ENCODE measurements at places on chromosomes 5 and 9.

GRCh38 chr5:158369241-158369640 is 510.3 kb upstream of the CLINT1 start:
- DNase-seq, result no peak

DNA sequence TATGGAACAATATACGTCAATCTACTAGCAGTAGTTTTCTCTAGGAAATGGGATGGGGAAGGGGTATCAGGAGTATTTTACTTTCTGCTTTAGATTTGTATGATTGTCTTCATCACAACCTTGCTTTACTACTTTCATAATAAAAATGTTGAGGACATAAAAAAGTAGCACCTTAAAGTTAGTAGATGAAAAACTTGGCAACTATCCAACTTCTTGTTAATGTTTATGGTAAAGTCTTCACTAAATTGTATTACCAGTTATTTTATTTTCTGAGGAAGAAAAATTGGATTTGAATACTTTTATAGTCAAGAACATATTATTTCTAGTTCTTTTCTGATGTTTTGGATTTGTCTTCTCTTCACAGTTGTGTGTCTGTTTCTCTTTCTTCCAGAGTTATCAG is 372.1 kb downstream of the ARRDC3 start:
- DNase-seq, result no peak

- no peak for DNase-seq
These were observed 240.2 kb downstream of the IRX1 start for GRCh38 chr5:3835811-3836210.

DNA sequence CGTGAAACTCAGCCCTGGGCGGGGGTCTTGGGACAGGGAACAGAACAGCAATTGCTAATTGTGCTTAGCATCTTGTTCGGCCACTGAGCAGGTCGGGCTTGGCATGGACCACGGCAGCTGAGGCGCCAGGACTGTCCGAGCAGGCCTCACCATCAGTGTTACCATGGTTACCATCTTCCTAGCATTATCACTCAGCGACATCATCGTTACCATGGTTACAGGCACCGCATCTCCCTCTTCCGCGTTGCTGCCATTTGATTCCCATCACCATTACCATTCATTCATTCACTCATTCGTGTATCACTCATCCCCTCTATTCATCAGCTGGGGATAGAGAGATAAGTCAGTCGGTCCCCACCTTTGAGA is 81.0 kb upstream of the ZBTB43 start:
- peak; percentile 19 for DNase-seq

DNA sequence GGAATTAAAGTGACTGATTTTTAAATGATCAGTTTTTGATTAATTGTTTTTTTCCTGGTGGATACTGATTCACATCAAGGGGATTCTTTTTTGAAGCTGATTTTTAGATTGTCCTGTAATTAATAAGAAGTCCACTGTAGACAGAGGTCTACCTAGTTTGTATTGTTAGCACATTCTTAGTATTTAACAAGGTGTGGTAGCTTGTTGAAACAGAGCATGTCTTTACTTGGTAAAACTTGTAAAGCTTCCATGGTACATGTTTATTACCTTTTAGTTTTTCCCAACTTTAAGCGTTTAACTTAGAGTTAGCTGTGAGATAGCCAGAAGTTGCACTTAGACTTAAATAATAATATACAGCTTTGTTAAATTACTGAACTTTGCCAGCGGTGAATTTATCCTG is 1.5 kb downstream of the BTF3 start:
- DNase-seq, result no peak

- DNase-seq, result no peak
These were observed 72.6 kb downstream of the PALM2AKAP2 start for GRCh38 chr9:109852556-109852955.

DNA sequence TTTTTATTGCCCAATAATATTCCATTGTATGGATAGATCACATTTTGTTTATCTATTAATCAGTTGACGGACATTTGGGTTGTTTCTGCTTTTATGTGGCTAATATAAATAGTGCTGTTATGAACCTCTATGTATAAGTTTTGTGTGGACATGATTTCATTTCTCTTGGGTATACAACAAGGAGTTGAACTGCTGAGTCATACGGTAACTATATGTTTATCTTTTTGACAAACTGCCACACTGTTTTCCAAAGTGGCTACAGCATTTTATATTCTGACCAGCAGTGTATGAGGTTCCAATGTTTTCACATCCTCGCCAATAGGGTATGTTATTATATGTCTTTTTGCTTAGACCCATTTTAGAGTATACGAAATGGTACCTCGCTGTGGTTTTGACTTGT is 264.3 kb downstream of the RFX3 start:
- no peak for DNase-seq

DNA sequence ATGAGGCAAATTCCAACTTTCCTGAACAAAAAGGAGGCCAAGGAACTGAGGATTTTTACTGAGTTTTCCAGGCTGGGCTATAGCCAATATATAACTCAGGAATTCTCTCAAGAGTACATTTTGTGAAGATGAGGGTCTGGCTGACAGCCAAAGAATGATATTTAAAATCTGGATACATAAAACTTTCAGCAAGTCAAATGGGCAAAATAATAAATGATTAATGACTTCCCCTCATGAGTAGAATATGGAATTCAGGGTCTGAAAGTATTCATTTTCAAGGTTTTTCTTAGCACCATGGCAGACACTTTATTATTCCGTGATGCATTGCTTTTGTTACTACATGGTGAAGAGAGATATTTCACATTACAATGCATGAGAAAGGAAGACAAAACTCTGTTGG is 7.8 kb downstream of the FAM81B start:
- DNase-seq, result no peak

DNA sequence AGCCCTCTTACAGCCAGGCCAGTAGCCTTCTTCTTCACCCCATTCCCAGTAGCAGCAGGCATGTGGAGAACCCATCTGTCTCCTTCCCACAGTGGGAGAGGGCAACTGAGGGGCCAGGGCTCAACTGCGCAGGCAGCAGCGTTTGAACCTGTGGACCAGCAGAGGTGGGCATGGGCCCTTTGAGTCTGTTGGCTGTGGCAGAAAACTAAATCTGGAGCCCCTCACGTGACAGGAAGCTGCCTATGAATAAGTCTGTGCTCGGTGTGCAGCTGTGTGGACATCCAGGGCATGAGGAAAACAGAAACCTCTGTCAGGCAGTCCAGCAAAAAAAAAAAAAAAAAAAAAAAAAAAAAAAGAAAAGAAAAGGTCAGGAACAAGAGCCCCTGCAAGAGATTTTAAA is 189.2 kb upstream of the NR3C1 start:
- no peak for DNase-seq

- DNase-seq, result no peak
These were observed 150.1 kb downstream of the KDM4C start for GRCh38 chr9:6907772-6908381.

DNA sequence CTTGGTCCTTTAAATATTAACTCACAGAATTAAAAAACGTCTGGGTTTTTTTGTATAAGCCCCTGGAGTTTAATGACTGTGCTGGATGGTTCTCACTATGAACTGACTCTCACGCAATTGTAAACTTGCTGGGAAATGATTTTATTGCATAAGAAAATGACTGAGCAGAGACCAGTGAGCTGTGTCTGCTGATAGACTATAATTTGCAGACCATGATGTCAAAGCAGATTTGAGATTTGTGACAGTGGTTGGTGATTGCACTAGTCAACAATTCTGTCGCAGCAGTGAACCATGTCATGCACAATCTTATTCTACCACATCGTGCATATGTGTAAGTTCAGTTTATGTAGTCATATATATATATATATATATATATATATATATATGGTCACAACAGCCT is 85.7 kb upstream of the C9orf72 start:
- DNase-seq, result no peak

GRCh38 chr5:390623-391491 is 52.1 kb upstream of the EXOC3 start:
- DNase-seq, result no peak

- DNase-seq, result no peak
These were observed 3.8 kb downstream of the IRX1 start for GRCh38 chr5:3599226-3600105.

DNA sequence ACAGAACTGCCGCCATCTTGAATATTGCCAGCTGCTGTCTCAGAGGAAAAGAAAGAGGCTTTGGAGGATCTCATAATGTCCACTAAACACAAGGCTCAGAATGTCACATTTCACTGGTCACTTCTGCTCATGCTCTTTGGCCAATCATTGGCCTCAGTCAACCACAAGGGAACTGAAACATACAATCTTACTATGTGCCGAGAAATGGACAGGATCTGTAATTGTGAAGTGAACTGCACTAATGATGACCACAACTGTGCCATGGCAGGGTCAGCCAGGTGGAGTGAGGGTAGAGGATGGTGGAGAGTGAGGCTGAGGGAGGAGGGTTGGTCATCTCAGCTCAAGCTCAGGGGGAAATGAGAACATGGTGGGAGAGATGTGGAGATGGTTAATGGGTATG is 32.8 kb downstream of the GDNF start:
- no peak for DNase-seq

- DNase-seq, result no peak
These were observed 365.2 kb downstream of the SPATA31D1 start for GRCh38 chr9:82353631-82354278.

DNA sequence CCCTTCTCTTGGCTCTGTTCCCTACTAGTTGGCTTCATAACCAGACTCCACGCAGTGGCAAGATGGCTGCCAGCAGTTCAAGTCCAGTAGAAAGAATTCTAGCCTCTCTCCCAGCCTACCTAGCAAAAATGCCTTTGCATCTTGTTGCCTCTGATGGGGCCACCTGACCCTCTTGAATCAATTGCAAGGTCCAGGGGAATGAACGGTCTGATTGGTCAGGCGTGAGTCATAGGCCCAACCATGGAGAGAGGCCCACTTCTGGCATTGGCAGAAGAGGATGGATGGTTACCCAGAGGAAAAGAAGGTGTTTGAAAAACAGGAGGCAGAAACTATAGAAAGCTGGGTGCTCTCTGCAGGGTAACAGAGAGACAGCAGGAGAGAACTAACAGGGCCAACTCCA is 622.6 kb downstream of the CCDC171 start:
- no peak for DNase-seq

DNA sequence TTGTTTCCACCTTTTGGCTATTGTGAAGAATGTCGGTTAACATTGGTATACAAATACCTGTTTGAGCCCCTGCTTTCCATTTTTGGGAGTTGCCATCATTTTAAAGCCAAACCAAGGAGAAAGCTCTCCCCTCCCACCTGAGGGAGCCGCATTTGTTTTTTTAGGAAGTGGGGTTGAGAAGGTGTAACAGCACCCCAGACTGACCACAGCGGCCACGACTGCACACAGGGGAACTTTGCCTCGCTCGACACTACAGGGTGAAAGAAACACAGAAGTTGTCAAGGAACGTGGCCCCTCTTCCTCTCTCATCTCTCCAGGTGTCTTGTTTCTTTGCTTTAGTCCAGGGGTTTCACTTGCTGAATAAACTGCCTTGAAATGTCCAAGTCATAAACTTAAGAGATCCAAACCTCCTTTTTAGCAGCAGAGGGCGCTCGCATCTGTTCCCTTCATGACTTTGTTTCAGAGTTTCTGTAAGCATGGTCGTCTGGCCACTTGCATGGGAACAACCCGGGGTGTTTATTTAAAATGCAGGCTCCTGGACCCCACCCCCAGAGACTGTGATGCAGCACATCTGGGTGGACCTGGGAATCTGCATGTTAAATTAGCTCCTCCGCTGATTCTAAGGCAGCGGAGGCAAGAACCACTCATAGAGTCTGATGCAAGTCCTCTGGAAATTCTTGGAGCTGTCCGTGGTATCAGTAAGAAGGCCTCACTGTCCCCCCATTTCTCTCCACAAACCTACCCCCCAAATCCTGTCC is 2.1 kb upstream of the TTLL11 start:
- DNase-seq, result peak; percentile 62

DNA sequence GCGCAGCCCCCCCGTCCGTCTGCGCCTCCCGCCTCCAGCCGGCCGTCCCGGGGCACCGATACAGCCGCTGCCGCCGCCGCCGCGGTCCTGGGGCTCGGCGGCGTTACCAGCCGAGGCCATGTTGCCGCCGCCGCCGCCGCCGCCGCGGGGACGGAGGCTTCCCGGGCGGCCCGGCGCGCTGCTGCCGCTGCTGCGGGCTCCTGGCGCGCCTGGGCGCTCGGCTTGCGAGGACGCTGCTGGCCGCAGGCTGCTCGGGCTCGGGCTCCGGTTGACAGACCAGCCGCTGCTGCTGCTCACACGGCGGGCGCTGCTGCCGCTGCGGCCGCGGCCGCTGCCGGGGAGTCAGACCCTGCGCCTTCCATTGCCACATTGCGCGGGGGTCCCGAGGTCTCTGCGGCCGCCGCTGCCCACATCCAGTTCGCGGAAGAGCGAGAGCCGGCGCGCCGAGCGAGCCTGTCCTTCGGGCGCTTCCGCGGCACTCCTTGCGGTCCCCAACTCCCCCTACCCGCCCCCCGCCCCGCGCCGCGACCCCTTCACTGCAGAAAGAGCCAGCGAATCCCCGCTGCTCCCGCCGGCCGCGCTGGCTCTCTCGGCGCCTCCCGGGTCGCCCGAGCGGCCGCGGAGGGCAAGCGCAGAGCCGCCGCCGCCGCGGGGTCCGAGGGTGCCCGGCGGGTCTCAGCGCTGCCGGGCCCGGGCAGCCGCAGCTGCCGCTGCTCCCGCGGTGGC is 8.4 kb downstream of the PTCH1 start:
- DNase-seq, result peak; percentile 29

- DNase-seq, result no peak
These were observed 57.7 kb upstream of the SHB start for GRCh38 chr9:38126730-38127129.

DNA sequence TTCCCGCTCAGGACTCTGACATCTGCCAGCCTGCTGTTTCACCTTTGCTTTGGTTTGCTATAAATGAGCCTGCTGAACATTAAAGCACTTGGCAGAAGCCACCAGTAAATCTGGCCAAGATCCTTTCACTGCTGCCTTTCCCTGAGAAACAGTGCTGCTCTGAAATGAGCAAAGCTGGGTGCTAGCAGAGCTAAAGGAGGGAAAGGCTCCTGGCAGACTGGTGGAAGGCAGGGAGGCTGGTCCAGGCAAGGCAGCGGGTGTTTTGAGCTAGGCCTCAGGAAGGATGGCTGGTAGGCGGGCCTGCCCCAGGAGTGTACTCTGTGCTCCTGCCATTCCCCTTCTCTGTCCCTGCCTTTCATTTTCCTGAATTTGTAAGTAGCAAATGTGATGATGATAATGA is 52.5 kb upstream of the PTGS1 start:
- no peak for DNase-seq

DNA sequence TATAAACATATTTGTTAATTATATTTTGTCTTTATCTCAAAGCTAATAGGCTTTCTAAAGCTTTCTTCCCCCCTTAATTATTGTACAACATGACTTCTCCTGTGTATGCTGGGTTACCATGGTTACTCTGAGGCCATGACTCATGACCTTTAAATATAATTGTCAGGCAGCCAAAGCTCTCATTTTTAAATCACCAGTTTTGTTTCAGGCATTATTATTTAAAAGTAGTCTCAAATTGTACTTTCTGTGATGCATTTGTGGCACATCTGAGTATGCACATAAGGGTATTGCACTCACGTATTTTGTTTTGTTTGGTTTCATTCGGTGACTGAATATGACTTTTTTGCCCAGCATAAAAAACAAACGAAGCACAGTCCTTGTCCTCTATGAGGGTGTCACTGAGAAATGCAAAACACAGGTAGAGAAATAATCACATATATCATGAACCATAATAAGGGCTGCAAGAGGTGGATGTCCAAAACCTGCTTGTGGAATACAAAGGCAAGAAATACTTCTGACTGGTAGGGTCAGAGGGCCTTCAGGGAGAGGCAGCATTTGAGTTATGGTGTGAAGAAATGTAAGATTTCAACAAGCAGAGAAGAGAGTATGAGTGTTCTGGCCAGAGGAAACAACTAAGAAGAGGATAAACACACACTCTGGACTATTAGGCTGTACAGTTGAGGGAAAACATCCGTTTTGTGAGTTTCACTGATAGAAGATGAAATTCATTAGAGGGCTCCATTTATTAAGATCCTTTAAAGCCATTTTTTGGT is 2.1 kb downstream of the CCDC192 start:
- no peak for DNase-seq

GRCh38 chr9:124802426-124802825 is 25.5 kb downstream of the OLFML2A start:
- DNase-seq, result no peak

Measured in CD4-positive, alpha-beta T cell treated with Interleukin-6 for 4 hours (primary cell).